AG09309 (cell line): ENCODE measurements at places on chromosomes 2 and 18.
A peak's percentile ranks its signal among the peaks of the same experiment; 100 is the strongest.

- DNase-seq = no peak
Observed at GRCh38 chr18:66727991-66728390, 124.1 kb upstream of the CDH19 start.

- no peak for DNase-seq
Observed at GRCh38 chr18:57329856-57330255, 22.5 kb upstream of the ST8SIA3 start.

GRCh38 chr18:27636576-27637085 is 451.5 kb upstream of the CHST9 start:
- no peak for DNase-seq

- no peak for DNase-seq
Observed at GRCh38 chr18:48238636-48239035, 170.5 kb downstream of the ZBTB7C start.

DNA sequence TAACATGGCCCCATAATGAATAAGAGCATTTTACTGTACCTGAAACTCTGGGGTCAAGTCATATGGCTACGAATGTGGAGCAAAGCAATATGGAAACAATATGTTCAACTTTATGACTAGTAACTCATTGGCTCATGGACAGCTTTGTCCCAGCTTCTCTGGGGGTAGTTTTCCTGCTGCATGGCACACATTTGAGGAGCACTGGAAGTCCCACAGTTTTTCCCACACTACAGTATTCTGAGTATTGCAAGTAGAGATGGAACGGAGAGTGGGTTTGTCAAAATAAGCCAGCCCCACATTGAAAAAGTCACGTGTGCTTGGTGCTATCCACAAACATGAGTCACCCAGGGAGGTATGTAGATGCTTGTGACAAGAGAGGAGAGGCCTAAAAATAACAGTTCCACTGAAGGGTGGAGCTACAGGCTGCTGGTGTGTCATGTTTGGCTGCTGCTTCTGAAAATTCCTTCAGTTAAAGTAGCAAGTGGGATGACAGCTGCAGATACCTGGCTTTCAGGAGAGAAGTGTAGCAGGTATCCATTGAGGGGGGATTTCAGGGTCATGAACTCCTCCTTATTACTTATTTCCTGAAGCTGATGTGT is 48.2 kb upstream of the CTAGE1 start:
- peak; percentile 86 for DNase-seq

- DNase-seq = no peak
Observed at GRCh38 chr2:196988639-196989038, 62.1 kb upstream of the PGAP1 start.

DNA sequence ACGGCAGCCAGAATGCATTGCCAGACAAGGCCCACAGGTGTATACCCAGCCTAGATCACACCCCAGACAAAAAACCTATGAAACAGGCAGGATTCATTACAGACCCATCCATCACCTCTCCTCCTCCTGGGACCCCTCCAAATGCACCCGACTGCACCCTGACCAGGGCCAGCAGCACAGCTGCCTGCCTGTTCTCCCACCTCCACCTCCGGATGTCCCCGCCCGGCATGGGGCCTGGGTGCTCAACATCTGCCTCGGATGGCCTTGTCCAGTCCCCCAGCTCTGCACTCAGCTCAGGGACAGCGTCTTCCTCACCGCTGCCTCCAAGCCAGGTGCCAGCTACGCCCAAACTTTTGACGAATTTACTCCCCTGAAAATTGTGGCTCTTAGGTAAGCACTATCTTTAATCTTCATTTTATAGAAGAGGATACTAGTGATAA is 91.1 kb downstream of the TPO start:
- no peak for DNase-seq

DNA sequence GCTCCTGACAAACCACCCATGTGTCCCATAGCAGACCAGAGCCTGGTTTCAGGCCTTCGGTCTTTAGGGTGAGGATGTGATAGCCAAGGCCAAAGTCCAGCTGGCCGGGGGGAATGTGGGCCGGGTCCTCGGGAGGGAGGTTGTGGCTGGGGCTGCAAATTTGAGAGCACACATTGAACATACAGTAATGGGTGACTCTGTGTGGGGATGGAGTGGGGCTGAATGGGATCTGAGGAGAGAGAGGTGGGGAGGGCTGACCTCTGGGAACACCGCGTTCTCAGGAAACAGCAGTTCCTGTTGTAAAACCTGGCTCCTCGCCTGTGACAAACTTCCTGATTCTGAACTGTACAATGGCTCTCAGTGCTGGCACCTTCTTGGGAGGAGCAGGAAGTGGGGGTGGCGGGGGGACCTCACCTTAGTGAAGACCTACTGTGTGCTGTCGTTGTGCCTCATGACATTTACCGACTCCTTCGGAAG is 48.8 kb downstream of the MCFD2 start:
- no peak for DNase-seq

DNA sequence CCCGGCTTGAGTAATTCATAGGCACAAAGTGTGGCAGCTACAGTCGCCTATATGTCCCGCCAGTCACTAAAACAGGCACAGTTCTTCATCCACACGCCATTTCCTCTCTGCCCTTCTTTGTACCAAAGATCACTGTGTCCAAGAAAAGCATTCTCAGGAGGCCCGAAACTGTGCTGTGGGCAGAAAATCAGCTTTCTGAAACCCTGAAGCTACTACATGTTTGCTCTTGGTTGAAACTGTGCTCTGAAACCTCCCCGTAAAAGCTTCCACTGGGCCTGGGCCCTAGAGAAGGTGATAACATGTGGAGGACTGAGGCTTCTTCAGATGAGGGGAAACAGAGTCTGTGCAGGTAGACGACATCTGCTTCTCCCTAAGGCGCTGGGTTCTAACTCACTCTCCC is 75.6 kb upstream of the ID2 start:
- no peak for DNase-seq

DNA sequence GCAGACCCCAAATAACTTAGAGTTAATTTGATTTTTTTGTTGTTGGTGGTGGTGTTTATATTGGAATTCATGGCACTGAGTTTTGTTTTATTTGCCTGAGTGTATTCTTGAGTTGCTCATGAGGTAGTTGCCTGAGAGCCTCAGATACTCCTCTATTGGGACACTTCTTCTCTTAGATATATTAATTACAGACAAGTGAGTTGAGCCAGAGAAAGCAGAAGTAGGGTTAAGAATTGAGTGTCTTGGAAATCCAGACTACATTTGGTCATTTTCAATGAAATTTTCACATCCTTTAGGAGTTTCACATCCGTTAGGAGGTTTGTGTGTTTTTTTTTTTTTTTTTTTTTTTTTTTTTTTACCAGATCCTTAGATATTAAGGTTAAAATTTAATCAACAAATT is 29.0 kb downstream of the FMNL2 start:
- no peak for DNase-seq

GRCh38 chr2:185625604-185626003 is 113.0 kb upstream of the FSIP2 start:
- no peak for DNase-seq

DNA sequence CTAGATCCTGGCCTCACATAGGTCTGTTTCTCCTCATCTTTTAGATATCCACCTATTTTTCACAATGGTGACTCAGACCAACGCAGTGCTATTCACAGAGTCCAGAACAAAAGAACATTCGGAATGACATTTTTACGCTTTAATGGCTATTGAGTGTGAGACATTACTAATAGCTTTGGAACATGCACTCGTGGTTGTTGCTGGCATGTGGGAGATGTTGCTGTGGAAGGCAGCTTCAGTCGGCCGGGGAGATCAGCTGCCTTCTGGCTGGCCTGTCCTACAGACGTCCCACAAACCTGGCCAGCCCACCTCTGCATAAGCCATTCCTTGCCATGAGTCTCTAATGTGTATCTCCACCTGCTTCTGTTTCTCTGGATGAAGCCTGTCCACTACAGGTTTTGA is 3.4 kb downstream of the MBP start:
- DNase-seq = peak; percentile 64

DNA sequence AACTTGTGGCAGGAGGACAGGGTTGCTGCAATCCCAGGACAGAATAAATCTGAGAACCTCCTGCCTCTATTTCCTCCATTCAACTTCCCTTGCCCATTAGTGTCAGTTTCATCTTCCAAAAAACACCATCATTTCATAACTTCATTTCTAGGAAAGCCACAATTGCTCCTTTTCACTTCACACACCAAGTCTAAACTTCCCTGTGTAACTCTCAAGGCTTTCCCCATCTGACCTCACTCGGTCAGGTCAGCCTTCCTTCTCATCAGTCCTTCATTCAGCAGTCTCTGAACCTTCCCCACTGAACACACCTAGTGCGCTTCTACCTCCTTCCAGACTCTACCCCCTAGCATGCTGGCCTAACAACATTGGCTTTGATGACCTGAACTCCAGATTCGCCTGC is 35.8 kb downstream of the TCF7L1 start:
- no peak for DNase-seq

GRCh38 chr2:20291106-20291564 is 59.5 kb downstream of the PUM2 start:
- DNase-seq = peak; percentile 49

DNA sequence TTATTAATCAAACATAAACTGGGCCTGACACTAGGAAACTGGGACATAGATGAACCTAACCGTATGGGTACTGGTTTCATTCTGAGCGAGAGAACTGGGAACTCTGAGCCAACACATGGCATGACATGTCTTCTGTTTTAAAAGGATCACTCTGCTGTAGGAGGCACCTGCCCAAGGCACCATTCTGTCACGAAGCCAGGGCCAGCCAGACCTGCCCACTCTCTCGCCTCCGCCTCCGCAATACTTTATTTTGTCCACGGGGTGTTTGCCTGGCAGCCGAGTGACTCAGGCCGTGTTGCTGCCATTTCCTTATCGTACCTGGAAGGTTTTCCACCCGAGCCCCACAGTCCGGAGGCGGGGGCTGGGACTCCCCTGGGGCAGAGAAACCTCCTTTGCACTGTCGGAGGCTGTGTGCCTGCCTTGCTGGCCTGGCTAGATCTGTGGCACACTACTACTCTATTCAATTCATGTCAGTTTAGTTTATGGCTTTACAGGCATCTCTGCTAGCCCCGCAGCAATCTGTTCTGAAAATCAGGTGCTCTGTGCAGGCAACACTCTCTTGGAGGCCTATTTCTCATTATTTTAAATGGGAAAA is 120.4 kb upstream of the ACKR3 start:
- DNase-seq = no peak

- DNase-seq = no peak
Observed at GRCh38 chr2:169709331-169709730, 15.1 kb downstream of the PHOSPHO2 start.

GRCh38 chr18:26650310-26651268 is 102.2 kb upstream of the KCTD1 start:
- no peak for DNase-seq

GRCh38 chr2:19648583-19648982 is 253.2 kb downstream of the TTC32 start:
- DNase-seq = peak; percentile 66

GRCh38 chr2:170778900-170779299 is 8.7 kb downstream of the ERICH2 start:
- no peak for DNase-seq

GRCh38 chr2:7011356-7012083 is 94.3 kb downstream of the RNF144A start:
- peak; percentile 88 for DNase-seq

DNA sequence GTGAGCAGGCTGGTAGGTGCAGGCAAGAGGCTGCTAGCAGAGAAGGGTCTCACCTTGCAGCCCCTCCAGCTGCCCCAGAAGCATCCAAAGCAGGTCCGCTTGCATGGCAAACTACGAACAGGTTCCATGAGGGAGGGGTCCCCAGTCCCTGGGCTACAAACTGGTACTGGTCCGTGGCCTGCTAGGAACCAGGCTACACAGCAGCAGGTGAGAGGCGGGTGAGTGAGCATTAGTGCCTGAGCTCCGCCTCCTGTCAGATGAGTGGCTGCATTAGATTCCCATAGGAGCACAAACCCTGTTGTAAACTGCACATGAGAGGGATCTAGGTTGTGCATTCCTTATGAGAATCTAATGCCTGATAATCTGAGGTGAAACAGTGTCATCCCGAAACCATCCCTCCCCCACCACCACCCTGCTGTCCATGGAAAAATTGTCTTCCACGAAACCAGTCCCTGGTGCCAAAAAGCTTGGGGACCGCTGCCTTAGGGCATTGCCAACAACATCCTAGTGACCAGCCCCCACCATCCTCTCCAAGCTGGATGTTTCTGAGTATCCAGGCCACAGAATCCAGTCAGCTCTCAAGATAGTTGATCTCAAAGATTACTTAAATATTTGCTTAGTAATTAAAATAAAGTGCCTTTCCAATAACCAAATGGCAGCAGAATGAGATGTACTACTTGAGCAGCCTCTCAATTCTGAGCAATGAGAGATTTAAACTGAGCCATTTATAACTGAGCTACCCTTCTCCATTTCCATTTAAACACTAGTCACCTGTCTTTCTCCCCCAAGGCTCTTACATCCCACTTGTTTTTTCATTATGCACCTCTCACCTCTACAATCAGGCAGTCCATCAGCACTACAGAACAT is 32.4 kb downstream of the LRP2 start:
- DNase-seq = no peak

DNA sequence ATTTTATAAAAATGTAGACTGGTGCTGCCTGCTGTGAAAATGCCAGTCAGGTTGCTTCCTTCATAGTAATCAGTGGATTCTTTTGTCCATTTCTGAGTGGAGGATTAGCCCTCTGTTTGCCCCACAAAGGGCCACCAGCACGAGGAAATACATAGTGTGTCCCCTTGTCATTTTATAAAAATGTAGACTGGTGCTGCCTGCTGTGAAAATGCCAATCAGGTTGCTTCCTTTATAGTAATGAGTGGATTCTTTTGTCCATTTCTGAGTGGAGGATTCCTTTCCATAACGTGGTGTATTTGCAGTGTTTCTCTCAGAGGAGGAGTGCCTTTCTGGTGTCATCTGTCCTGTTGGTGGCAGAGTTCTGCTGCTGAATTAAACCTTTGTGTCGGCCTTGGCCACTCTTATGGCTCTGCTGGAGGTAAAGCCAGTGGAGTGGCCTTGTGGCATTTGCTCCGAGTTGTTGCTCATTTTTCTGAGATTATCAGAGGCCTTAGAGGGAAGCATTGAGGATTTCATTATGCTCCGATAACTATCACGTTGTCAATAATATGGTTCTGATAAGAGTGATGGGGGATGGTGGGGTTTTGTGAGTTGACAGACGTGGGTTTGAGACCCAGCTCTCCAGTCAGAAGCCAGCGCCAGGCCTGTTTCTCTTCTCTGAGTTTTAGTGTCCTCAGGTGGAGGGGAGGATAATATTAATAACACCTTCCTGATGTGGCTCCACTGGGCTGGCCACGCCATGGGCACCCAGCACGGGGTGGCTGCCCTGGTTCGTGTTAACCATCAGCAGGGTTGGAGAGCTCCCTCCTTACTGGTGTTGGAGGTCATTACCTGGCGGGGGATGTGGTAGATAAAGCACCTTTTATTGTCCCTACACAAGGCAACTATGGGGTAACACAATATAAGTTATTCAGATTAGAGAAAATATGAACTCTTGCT is 96.6 kb downstream of the NEDD4L start:
- DNase-seq = no peak

GRCh38 chr2:15010346-15010745 is 377.8 kb downstream of the LRATD1 start:
- no peak for DNase-seq

GRCh38 chr2:126995621-126996377 is 97.1 kb downstream of the TEX51 start:
- DNase-seq = no peak

DNA sequence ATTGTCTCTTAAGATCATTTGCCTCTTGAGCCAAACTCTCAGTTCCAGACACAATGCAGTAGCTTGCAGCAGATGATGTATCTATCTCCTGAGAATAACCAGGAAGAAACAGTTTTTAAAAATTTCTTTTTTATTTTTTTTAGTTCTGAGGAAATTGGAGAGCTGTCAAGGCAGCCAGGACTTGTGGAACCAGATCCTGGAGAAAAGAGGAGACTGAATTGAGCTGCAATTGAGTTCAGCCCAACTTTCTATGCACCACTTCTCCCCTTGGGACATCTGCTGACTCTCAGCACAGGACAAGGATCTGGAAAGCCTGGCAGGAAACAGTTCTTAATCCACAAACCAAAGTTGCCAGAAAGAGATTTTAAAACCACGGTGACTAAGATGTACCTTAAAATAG is 13.5 kb upstream of the CSRNP3 start:
- no peak for DNase-seq
